ENCODE measurements at places on chromosomes 2 and 18.

- no peak for DNase-seq
These were observed 83.3 kb downstream of the DPP4 start for GRCh38 chr2:161990741-161991140.

DNA sequence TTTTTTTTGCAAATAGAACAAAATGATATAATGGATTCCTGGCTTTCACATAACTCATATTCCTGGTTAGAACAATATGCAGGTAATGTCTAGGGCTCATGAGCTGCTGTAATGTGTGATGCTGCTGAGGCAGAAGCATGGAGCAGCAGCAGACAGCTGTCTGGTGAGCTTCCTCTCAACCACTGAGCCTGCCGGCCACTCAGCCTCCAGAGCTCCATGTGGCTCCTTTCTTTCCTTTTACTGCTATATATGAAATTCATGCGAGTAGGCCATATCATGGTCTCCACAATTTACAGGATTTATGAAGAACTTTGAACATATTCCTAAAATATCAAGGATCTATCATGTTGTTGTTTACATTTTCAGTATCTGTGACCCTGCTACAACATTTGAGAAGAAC is 120.9 kb downstream of the MEP1B start:
- DNase-seq: no peak

- DNase-seq: no peak
These were observed 211.9 kb downstream of the EXOC6B start for GRCh38 chr2:72613931-72614330.

DNA sequence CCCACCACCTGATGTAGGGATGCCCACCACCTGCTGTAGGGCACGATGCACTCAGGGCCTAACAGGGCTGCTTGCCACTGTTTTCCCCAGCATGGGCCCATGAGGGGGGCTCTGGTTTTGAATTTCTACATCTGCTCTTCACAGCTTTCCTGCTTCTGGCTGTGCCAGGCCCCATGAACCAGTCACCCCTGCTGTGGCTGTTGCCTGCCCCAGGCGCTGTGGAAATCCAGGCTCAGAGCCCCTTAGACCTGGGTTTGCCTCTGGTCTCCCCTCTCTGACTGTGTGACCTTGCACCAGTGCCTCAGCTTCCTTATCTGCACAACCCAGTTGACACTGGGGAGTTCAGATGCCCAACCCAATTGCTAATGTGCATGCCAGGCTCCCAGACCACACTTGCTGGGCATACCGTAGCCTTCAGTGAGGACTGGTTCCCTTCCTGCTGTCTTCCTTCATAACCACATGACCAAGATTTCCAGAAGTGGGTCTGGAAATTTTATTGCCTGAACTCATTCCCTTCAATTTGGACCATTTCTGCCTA is 6.0 kb upstream of the MLPH start:
- DNase-seq: no peak

DNA sequence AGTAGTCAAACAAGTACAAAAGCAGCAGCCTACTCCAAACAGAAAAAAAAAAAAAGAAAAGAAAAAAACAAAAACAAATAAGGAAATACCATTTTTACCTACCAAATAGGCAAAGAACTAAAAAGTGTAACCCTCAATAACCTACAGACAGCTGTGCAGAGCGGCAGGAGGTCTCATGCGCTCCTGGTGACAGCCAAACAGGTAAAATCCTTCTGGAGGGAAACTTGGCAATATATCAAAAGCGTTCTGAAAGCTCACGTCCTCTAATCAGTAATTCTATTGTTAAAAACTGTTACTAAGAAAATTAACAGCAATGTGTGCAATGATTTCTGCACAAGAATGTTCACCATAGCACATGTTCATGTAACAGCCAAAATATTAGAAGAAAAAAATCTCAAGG is 105.6 kb downstream of the AFF3 start:
- DNase-seq: no peak

DNA sequence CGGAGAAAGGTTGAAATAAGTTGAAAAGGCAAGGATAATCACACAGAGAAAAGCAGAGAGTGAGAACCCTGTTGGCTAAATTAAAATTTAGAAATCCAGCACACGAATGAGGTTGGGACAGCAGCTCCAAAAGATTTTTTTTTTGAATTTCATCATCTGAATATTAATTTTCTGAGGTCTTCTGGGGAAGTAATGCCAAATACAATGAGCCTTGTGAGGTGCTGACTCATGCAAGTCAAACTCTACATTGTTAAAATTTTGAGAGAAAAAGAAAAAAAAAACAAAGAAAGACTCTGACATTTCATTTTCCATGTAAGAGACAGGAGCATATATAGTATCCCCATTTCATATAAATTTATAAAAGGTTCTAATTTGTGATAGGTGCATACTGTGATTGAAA is 614.2 kb upstream of the CDH2 start:
- no peak for DNase-seq

DNA sequence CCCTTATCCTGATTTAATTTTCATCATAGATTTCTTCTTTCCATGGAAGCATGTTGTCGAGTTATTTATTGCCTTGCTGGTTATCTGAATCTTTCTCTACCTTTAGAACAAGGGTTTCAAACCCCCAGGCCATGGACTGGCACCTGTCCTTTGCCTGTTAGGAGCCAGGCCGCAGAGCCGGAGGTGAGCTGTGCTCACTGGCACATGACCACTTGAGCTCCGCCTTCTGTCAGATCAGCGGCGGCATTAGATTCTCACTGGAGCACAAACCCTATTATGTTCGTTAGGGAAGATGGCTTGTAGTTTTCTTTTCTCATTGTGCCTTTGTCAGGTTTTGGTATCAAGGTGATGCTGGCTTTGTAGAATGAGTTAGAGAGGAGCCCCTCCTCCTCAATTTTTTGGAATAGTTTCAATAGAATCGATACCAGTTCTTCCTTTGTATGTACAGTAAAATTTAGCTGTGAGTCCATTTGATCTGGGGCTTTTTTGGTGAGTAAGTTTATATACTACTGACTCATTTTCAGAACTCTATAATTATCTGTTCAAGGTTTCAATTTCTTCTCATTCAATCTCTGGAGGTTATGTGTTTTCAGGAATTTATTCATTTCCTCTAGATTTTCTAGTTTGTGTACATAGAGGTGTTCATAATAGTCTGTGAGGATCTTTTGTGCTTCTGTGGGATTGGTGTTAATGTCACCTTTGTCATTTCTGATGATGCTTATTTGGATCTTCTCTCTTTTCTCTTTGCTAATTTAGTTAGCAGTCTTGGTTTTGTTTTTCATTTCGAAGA is 668.0 kb upstream of the FAM98A start:
- no peak for DNase-seq

- no peak for DNase-seq
These were observed 46.8 kb downstream of the RPIA start for GRCh38 chr2:88738271-88738670.

DNA sequence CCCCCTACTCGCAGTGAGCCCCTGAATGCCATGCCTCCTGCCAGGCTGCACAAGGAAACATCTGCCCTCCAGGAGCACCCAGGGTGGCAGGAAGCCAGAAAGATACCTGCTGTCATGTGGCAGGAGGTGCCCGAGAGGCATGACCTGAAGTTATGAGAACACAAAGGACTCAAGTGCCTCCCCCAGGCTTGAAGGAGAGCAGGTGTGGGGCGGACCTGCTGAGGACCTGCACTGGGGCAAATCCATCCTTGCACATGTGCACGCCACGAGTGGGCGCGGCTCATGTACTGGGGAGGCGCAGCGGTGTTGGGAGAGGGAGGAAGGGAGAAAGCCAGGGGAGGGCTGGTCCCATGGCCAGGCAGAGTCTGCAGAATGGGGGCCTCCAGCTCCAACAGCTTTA is 26.9 kb downstream of the SDC1 start:
- no peak for DNase-seq
